ENCODE measurements at places on chromosomes 11 and 22.

GRCh38 chr11:82683029-82683428 is 50.6 kb downstream of the FAM181B start:
- no peak for DNase-seq

DNA sequence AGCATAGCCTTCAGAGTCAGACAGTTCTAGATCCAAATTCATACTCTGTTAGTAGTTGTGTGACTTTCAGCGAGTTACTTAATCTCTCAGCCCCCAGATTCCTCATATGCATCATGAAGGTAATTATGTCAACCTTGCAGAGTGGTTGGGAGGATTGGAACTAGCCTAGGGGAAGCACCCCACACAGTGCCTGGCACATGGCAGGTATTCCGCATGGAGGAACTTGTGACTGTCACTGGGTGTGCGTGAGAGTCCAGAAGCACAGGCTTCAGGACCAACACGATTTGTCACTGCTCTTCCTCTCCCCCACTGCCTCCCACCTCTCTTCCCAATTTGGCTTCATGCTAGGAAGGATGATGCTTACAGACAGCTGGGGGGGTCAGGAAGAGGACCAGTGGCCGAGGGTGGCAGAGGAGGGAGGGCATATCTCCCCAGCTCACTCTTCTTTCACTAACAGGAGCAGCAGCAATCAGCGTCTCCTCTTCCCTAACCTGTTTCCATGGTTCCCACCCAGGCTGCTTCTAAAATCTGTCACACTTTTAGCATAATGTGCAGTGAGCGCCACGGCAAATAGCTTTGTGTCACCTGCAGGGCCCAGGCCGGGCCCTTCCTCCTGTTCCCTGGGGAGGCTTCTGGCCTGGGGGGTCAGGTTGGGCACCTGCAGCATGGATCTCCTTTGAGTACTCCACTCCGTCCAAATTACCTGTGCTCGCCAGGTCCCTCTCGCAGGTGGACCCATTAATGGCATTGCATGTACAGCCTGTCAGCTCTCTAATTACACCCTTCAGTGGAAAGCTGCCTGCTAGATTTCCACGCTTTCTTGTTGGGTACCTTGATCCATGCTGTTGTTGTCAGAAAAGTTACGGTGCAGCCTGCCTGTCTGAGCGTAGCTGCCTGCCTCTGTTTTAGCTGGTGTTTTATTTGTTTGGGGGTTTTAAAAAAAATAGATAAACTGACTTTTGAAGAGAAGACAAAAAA is 400.4 kb downstream of the NXPE2 start:
- no peak for DNase-seq

GRCh38 chr11:30586251-30587144 is at the start of gene MPPED2:
Gene MPPED2 (minus strand): TSS chr11:30586353. CDS start chr11:30580373, 5,980 bp downstream.
- DNase-seq: no peak

DNA sequence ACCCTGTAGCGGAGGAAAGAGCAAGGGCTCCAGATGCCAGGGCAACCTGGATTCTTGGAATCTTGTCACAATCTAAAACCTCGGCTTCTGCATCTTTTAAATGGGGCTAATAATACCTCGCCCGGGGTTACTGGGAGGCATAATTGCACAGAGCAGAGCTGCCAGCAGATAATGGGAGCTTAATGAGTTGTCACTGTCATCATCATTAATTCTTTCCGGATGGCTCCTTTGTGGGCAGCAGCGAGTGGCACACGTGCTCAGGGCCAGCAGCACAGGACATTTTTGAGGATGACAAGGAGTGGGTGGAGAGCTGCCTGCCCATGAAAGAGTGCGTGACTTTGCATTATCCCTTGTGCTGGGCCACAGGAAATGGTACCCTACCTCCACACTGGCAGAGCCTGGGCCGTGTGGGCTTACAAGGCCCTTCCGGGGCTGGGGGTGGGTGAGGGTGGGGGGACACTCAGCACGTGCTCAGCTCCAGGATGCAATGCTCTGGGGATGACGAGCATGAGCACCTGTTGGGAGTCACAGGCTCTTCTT is 5.7 kb downstream of the PDGFB start:
- DNase-seq: no peak

GRCh38 chr11:88813233-88813915 is 252.4 kb downstream of the GRM5 start:
- no peak for DNase-seq

DNA sequence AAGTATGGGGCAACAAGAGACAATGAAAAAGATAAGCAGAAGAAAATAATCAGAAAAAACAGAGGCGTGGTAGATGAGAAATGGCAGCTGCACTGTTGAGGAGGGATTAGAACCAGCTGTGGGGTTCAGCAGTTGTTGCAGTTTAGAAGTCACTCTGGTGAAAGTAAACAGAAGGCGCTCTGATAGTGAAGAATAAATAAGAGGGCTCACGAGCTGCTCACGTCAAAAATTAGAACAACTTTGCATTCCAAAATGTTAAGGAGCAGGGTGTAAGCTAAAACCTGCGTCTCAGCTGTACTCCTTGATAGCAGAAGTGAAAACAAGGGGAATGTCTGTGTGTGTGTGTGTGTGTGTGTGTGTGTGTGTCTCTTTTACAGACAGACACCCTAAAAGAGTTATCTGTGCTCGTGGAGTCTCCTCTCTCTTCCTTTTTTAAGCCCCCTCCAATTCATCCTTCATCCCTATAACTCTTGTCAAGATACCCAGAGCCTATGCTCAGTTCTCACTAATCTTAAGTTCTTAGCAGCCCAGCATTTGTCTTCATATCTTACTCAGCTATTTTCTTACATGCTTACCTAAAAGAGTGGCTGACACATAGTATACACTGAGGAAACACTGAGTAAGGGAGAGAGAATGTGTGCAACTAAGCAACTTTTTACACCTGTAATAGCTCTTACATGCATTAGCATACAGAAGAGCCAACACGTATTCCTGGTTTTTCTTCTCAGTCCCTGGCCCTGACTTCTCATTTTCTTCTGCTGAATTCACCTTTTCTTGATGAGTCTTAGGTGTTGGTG is 8.9 kb downstream of the TTC17 start:
- DNase-seq: no peak

DNA sequence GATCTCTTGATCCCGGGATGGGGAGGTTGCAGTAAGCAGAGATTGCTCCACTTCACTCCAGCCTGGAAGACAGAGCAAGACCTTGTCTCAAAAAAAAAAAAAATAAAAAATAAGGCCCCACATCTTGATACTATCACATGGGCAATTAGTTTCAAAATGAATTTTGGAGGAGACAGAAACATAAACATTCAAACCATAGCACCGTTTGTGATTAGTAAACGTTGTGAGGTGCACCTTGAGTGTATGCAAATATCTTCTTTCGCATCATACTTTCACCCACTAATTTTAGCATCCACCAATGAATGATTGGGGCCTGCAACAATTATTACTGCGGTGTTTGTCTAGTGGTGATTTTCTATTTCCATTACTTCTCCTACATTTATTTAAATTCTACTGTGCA is 11.0 kb upstream of the SPDYC start:
- DNase-seq: no peak

- DNase-seq: no peak
These were observed 77.3 kb downstream of the PIWIL3 start for GRCh38 chr22:24697172-24697571.

GRCh38 chr11:66464916-66465315 is 1.8 kb upstream of the PELI3 start:
- no peak for DNase-seq

DNA sequence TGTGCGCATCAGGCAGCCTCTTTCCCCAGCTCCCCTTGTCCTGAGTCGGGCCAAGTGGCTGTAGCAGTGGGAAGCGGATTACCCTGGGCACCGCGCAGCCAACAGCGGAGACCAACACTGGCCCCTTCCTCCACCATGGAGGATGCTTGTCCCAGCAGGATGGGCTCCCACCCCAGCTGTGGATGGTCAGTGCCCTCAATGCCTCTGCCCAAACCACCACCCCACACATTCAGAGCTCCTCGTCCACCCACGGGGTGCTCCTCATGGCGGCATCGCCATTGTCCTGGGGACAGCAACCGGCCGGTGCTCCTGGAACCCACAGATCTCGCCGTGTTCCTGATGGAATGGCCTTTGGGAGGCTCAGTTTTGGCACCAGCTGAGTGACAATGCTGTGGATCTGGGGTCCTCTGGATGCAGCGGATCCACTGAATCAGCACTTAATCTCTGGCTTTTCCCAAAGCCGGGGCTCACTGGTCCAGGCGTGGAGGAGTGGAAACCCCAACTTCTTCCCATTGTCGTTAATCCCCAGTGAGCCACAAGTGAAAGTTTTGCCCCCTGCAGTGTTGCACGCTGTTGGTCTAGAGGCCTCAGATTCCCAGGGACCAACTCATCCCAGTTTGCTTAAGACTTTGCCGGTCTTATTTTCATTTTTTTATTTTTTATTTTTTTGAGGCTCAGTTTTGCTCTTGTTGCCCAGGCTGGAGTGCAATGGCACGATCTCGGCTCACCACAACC is 4.1 kb upstream of the B4GALNT4 start:
- DNase-seq: no peak

DNA sequence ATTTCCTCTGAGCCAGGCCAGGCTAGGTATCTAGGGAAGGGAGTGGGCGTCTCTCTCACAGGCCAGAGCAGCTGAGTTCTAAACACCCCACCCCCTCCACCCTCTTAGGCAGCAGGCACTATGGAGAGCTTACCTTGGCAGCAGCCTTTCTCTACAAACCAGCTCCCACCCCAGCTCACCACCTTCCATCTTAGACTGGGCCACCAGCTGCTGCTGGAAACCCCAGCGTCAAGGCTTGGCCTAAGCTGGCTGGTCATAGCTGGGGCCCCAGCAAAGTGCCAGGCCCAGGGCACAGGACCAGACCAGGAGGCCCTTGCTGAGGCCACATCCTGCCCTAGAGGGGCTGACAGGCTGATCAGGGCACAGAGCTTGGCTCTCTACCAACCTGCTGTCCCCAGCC is 20.2 kb downstream of the SLC22A12 start:
- DNase-seq: no peak

GRCh38 chr11:121198491-121198890 is 94.1 kb upstream of the SC5D start:
- DNase-seq: no peak

DNA sequence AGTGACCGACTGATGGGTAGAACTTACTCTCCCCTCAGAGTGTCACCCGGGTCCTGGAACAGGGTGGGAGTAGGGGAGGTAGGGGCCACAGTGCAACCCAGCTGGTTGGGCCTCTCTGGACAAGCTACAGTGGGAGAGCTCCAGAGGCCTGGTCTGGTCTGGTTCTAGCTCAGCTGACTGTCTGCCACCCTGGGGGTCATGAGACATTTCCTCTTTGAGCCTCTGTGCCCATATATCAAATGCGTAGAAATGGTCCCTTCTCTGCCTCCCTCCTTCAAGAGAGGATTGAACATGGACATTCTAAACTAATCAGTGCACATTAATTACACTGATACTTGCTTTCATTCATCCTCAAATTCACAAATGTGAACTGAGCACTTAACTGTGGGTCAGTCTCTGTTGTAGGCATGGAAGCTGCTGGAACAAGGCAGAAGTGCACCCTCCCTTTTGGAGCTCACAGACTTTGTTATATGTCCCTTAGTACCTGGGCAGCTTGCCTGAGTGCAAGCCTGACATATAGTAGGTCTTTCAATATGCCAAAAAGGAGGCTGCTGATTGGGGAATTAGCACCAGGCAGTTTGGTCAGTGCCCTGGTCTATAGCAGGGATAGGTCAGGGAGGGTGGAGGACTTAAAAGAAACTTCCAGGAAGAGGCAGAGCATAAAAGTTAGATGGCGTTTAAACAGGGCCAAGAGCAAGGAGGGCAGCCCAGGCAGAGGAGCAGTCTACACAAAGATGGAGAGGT is 25.7 kb downstream of the ARHGEF17 start:
- no peak for DNase-seq

DNA sequence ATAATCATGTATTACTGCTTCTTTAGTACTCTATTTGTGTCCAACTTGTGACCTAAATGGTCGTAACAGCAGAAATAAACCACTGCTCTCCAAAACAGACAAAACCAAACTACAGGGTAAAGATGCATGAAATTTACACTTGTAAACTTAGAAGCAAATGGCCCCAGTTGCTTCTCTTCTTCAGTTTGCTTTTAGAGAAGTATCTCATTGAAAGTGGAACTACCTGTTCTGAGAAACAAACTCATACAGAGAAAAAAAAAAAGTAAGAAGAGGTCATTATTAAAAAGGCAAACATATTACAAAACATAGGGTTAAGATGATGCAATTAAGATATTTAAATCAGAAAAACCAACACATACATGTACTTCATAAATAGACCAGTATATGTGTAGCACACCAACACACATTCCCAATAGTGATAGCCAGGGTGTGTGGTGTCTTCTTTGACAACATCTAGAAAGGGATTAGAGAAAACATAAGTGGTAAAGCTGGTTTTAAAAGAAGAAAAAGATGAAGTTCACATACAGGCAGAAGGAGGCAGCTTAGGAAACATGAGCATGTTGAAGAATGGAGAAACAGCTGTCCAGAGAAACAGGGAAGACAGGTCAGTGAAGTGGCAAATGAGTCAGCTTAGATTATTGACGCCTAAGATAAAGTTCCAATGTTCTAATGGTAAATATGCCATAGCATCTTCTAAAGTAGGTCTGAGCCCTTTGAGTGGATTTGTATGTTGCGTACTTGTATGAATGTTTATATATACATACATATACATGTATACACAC is 844.7 kb upstream of the CCDC90B start:
- DNase-seq: no peak

GRCh38 chr11:34214961-34215805 is 109.8 kb downstream of the NAT10 start:
- DNase-seq: peak; percentile 32

DNA sequence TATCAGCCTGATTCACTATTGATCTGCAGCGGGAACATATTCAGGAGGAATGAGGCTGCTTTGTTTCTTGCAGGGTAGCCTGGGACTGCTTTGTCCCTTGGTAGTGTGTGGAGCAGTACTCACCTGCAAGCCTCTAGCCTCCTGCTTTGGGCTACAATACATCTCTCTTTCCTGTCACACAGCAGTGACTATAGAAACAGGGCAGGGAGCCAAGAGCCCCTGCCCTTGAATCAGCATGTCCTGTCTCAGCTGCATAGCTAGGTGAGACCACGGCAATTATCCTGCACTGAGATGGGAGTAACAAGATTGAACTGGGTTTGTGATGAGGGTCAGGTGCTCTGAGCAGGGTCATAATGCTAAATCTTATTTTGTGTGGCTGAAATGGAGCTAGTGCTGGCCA is 191.9 kb downstream of the NELL1 start:
- DNase-seq: no peak

All from GM04504 (cell line).